ENCODE measurements at places on chromosomes 11 and 22. TPM values are rescaled to one million over a fixed set of nuclear protein-coding genes. Genes with fewer than 3 reads are reported as not detected.

DNA sequence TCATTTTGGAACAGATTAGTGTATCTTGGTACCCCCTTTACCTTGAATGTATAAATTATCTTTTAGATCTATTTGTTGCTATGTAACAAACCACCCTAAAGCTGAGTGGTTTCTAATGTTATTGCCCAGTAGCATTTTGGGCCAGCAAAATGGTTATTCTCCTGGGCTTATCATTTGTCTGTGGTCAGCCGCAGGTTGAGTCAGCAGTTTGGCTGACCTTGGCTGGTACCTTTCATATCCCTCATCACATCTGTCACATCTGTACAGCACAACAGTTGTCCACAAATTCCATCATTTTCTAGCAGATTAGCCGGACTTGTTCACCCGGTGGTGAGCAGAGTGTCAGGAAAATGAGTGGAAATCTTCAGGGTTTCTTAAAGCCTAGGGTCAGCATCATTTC, 588.5 kb upstream of the ARHGAP42 start:
- no peaks in the 10 kb centered on the region for H3K4me1 ChIP-seq
- no peak overlapping the region for H3K27ac ChIP-seq
- H3K4me3 ChIP-seq: no peak overlapping the region
- H3K36me3 ChIP-seq: no peaks in the 10 kb centered on the region
- no peak for DNase-seq
- no peaks in the 10 kb centered on the region for H3K27me3 ChIP-seq

DNA sequence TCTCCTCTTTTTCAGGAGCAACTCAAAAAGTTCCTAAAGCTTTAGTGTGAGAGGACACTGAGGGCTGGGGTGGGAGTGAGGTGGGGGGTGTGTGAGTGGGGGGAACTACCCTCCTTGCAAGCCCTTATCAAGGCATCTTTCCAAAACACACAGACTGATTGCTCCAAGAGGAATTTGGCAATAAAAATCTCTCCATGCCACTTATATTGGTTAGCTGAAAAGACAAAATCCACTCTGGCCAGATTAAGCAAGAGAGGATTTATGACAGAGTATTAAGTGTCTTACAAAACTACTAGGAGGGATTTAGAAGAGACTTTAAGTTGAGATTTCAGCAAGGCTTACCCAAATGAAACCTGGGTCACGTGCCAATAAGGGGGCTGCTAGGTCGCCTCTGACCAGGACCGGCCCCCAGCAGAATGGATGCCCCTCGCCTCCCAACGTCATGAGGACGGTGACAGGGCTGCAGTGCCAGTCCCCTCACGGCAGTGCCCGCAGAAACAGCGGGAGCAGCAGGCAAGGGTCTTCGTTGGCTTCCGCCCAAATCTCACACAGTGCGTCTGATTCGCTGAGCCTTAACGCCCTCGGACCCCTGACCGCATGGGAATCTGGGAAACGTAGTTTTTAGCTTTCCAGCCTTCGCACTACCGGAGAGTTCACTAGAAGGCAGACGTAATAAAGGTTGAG, 22.1 kb upstream of the CTR9 start:
- DNase-seq: no peak
- H3K27ac ChIP-seq: no peak overlapping the region
- H3K36me3 ChIP-seq: no peaks in the 10 kb centered on the region
- H3K4me3 ChIP-seq: no peak overlapping the region
- peaks cover 7% of the 10 kb centered on the region for H3K27me3 ChIP-seq
- H3K4me1 ChIP-seq: no peaks in the 10 kb centered on the region

GRCh38 chr11:416757-417621, 2.2 kb upstream of the SIGIRR start:
- peak overlapping the region; percentile 94 for H3K27ac ChIP-seq
- H3K4me1 ChIP-seq: peaks cover 35% of the 10 kb centered on the region
- peaks cover 70% of the 10 kb centered on the region for H3K27me3 ChIP-seq
- peak overlapping the region; percentile 68 for H3K4me3 ChIP-seq
- no peaks in the 10 kb centered on the region for H3K36me3 ChIP-seq
- DNase-seq: peak; percentile 66

- H3K4me1 ChIP-seq: peaks cover 17% of the 10 kb centered on the region
- peaks cover 75% of the 10 kb centered on the region for H3K36me3 ChIP-seq
- peak overlapping the region; percentile 57 for H3K27ac ChIP-seq
- DNase-seq: no peak
- H3K4me3 ChIP-seq: no peak overlapping the region
Measured at GRCh38 chr22:23289851-23290724, 109.8 kb downstream of the BCR start.

Gene OR4C5
- total RNA-seq: not detected

Gene TRPC6
- 0.22 TPM for total RNA-seq

Gene VSIG10L2
- total RNA-seq: 0.08 TPM

Gene BATF2
- 1.3 TPM for total RNA-seq

Data from left ventricle myocardium inferior (tissue), 1 donor.